Fibroblast of the aortic adventitia (primary cell): ENCODE measurements at places on chromosomes 7 and 10. TPM values are rescaled to one million over a fixed set of nuclear protein-coding genes. Genes with fewer than 3 reads are reported as not detected.

DNA sequence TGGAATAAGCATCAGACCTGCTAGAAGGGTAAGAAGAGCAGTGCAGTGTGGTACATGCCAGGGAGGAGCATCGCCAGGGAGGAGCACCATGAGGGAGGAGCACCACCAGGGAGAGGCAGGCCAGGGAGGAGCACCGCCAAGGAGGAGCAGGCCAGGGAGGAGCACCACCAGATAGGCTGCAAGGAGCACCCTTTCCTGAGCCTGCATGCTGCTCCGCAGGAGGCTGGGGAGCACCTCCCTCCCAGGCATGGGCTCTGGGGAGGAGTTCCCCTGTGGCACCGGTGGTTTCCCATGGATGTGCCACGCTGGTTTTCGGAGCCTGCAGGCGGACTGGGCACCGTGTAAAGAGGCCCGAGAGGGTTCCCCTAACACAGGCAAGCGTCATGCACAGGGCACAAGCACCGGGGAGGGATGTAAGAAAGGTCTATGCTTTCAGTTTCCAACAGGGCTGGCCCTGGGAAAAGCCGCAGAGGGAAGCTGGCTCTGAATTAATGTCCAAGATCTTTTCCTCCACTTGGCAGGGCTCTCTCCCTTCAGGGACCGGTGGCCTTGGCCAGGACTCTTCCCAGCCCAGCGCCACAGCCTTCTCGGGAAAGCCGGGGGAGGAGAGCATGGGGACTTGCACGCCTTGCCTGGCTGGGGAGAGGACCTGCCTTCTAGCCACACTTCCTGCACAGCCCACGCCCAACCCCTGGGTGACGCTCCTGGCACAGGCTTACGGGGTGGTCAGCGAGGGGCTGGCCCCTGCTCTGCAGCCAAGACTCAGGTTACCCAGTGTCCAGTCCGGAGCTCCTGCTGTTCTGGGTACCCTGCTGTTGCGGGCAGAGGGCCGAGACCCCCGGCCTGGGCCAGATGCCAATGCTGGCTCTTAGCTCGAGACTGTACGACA, 11.5 kb upstream of the GPER1 start:
- DNase-seq: peak; percentile 31

DNA sequence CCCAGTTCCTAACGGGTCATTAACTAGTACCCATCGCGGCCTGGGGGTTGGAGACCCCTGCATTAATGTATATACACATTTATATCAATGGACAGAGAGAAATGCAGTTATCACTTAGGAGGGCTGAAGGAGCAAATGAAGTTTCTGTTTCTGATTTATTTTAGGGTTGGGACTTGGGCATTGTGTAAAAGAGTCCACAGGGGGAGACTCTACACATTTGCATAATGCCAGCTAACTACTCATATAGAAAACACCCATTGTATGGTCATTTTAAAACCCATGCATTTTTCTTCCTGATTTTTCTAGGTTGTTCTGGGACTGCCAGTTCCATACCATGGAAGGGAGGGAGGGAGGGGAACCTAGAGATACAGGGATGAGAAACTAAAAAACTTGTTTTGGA, 23.5 kb downstream of the BCCIP start:
- no peak for DNase-seq

- DNase-seq: peak; percentile 2
Observed at GRCh38 chr10:129288999-129289584, 177.9 kb upstream of the MGMT start.

Gene C10orf71
- not detected in 2 replicates for total RNA-seq

GRCh38 chr7:33423646-33424020, 294.3 kb downstream of the BBS9 start:
- DNase-seq: peak; percentile 13

GRCh38 chr7:96067321-96067720, 254.6 kb downstream of the SLC25A13 start:
- DNase-seq: no peak

GRCh38 chr10:132862485-132863420, 76.8 kb upstream of the NKX6-2 start:
- DNase-seq: no peak

- peak; percentile 40 for DNase-seq
Observed at GRCh38 chr10:47031211-47031900, 120.1 kb downstream of the PTPN20 start.

GRCh38 chr10:11713186-11713743, 28.9 kb upstream of the ECHDC3 start:
- peak; percentile 57 for DNase-seq

GRCh38 chr7:27172823-27173510, 1.2 kb downstream of the HOXA10 start:
- DNase-seq: no peak

DNA sequence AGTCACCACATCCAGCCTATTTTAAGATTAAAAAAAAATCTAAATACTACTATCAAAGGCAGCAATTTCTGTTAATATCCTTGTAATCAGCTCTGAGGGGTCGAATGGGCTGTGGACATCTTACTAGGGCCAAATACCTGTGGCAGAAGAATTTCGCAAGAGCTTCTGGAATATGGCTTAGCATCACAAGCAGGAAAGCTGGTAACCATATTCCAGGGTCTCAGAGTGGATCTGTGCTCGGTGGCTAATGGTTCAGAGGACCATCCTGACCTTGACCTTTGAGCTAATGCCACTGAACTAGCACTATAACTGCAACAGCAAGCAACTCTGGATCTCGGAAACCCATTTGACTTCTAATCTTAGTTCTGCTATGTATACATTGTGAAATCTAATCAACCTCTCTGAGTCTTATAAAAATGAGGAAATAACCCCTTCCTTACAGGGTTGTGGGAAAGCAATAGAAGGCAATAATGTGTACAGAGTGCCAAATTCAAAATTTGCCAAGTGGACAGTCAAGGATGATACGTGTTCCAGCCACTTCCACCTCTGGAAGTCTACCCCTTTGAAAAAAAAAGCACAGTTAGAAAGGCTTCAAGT, 65.5 kb downstream of the CYP26A1 start:
- no peak for DNase-seq
